ENCODE measurements at places on chromosomes 4 and X. TPM values are rescaled to one million over a fixed set of nuclear protein-coding genes. Genes with fewer than 3 reads are reported as not detected.
A peak's percentile ranks its signal among the peaks of the same experiment; 100 is the strongest.

RFC1 gene
- total RNA-seq: 50.2 TPM

NAA11 gene
- total RNA-seq: not detected

ZFYVE28 gene
- total RNA-seq: 12.9 TPM

CT55 gene
- not detected for total RNA-seq

DNA sequence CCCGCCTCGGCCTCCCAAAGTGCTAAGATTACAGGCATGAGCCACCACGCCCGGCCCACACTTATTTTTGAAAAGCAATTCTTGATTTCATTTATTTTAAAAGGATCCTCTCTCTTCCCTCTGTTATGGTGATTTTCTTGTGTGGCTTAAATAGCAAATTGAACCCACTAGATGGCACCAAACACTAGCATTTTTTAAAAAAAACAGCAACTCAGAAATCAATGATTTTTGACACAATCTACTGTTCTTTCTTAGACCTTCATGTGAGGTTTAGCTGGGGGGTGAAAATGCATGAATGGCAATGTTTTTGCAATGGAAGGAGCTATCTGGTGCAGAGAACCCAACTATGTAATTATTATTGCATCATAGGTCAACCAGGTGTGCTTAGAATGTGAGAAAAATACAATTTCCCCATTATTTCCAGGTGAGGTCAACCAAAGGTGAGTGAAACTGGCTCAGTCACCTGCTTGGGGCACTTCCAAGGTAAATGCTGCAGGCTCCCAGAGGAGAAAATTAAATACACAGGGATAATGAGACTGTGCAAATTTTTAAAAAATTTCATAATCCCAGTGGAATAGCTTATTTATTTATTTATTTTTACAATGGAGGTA, 226.7 kb upstream of the PRKX start:
- no peaks in the 10 kb centered on the region for H3K4me1 ChIP-seq
- DNase-seq: no peak
- H3K27ac ChIP-seq: no peak overlapping the region
- H3K36me3 ChIP-seq: no peaks in the 10 kb centered on the region
- no peaks in the 10 kb centered on the region for H3K27me3 ChIP-seq

DNA sequence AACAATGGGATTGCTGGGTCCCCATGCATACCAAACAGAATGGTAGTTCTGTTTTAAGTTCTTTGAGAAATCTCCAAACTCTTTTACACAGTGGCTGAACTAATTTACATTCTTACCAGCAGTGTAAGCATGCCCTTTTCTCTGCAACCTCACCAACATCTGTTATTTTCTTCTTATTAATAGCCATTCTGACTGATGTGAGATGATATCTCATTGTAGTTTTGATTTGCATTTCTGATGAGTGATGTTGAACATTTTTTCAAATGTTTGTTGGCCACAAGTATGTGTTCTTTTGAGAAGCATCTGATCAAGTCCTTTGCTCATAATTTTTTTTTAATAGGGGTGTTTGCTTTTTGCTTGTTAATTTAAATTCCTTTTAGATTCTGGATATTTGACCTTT, 41.2 kb upstream of the ZMAT1 start:
- DNase-seq: no peak
- no peaks in the 10 kb centered on the region for H3K27me3 ChIP-seq
- no peaks in the 10 kb centered on the region for H3K36me3 ChIP-seq
- no peak overlapping the region for H3K27ac ChIP-seq

DNA sequence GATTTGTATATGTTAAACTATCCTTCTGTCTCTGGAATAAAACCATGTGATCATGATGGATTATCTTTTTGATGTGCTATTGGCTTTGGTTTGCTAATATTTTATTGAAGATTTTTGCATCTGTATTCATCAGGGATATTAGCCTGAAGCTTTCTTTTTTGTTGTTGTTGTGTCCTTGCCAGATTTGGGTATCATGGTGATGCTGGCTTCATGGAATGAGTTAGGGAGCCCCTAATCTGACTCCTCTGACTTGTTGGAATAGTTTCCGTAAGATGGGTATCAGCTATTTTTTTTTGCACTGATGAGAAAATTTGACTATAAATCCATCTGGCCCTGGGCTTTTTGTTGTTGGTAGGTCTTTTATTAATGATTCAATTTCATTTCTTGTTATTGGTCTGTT, 45.7 kb downstream of the ATP10D start:
- DNase-seq: no peak
- no peaks in the 10 kb centered on the region for H3K27me3 ChIP-seq
- peak overlapping the region; percentile 38 for H3K27ac ChIP-seq
- peaks cover 28% of the 10 kb centered on the region for H3K4me1 ChIP-seq
- H3K36me3 ChIP-seq: peaks cover 15% of the 10 kb centered on the region

GRCh38 chr4:53490161-53490956, 100.9 kb downstream of the LNX1 start:
- no peaks in the 10 kb centered on the region for H3K4me1 ChIP-seq
- H3K27ac ChIP-seq: no peak overlapping the region
- H3K36me3 ChIP-seq: no peaks in the 10 kb centered on the region

- H3K4me1 ChIP-seq: no peaks in the 10 kb centered on the region
- no peak for DNase-seq
- H3K27ac ChIP-seq: no peak overlapping the region
Measured at GRCh38 chr4:168028568-168028967, 63.8 kb upstream of the ANXA10 start.

Data from lower lobe of right lung (tissue), 2 donors.